ENCODE measurements at places on chromosomes 13 and 19.

DNA sequence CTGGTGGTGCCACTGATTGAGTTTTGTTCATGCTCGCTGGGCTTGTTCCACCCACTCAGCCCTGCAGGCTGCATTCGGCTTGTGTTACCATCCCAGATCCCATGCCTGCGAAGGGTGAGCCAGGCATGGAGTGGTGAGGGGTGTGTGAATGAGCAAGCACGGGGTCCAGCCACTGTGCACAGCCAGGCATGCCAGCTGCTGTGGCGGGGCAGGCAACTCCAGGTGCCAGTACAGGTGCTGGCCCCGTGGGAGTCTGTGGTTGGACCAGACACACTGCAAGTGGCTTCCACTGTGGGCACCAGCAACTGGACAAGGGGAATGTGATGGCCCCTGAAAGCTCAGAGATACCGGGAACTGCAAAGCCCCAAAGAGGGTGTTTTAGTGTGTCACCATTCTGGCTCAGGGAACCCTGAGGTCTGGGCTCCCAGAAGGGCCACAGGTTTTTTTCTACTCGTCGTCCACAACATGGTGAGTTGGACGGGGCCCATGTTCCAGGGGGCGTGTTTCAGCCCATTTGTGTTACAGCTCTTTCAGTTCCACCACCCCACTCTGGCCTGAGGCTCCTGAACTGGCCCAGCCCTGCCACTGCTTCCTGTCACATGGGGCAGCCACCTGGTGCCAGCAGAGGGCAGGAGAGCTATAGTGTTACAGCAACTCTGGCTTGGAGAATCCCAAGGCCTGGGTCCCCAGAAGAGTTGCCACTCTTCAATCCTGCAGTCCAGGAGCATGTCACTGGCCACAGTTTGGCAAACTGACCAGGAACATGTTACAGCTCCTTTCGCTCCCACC lies 217.0 kb upstream of the OBI1 start:
- DNase-seq, result no peak

DNA sequence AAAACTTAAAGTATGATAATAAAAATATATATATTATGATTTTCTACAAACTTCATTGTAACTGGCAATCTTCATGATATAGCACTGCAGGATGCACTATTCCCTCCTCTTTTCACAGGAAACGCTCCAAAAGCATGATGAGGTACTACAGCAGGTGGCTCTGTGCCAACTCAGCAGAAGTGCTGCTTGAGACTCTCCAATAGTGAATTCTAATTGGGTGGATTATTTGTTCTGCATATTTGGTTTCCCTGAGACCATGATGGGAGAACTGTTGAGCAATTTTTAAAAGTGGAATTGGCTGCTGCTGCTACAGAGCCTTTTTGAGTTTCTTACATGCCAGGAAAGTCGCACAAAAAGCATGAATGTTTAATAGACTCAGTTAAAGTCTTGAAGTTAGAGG lies 1782.4 kb upstream of the PCDH20 start:
- DNase-seq, result no peak

GRCh38 chr19:51204321-51204720 lies 20.6 kb upstream of the CD33 start:
- no peak for DNase-seq

GRCh38 chr13:50094615-50095293 lies 79.5 kb downstream of the KCNRG start:
- no peak for DNase-seq

GRCh38 chr13:75312884-75313520 lies 169.0 kb downstream of the TBC1D4 start:
- DNase-seq, result no peak

- no peak for DNase-seq
Observed at GRCh38 chr19:30428092-30428680, 56.0 kb downstream of the ZNF536 start.

- DNase-seq, result no peak
Observed at GRCh38 chr19:55398200-55398925, 9.2 kb downstream of the UBE2S start.

- DNase-seq, result no peak
Observed at GRCh38 chr13:48731957-48732569, 78.3 kb downstream of the CYSLTR2 start.

- no peak for DNase-seq
Observed at GRCh38 chr13:28435917-28436316, 59.0 kb downstream of the FLT1 start.

DNA sequence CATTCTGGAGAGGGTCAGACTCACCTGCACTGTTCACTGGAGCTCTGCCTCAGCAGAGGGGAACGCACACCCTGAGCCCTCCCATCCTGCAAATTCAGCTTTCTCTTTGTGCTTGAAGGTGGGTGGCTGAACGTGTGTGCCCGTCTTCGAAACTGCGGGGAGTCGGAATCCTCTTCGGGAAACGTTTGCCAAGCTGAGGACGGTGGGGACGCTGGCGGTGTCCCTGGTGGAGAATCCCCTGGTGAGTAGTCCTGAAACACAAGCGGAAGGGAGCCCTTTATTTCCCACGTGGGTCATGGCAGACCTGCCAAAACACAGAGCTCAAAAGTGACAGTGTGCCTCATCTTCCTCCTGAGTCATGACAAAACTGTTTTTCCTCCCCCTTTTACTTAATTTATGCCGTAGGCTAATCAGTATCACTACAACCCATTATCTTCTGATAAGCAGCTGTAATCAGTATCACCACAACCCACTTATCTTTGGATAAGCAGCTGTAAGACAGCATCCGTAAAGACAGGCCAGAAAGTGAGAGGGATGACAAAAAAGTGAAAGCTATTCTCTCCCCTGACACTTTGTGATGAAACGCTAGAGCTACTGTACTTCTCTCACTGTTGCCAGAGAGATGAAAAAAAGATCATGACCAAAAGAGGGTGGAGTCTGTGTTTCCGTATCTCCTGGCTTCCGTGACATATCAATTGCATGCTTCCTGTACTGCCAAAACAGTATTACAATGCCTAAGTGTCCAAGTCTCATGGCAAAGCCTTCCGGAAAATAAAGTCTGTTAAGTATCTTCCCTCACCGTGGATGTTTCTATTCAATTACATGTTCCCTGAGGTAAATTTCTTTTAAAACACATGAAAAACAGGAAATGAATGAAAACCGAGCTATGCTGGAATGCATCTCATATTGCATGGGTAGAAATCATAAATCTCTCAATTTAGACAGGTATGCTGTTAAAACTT lies 155.5 kb downstream of the TBC1D4 start:
- no peak for DNase-seq
